ENCODE measurements at places on chromosomes 6 and 20. TPM values are rescaled to one million over a fixed set of nuclear protein-coding genes. Genes with fewer than 3 reads are reported as not detected.

Gene CTAGE9
- not detected for total RNA-seq

DNA sequence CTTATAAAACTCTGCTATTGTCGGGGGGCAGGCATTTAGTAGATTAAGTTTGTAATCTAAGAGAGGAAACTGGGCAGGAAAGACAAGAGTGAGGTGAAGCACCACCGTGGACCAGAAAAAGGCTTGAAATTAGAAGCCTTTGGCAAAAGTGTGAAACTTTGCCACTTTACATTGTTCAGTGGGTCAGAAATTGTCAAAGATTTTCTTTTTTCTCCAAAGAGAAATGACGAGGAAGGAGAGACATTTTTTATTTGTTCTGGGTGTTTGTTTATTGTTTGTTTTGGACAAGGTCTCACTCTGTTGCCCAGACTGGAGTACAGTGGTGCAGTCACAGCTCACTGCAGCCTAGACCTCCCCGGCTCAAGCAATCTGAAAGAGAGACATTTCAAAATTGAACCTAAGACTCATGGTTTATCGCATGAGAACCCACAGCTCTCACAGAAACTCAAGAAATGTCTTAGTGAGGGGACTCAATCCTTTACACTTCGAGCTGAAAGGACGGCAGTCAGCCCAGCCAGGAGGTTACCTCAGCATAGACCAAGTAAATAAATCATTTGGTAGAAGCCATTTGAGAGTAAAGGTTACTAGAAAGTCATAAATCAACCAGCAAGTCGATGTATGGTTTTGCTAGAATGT, 262.8 kb upstream of the TAB2 start:
- peaks cover 24% of the 10 kb centered on the region for H3K4me1 ChIP-seq
- no peaks in the 10 kb centered on the region for H3K27me3 ChIP-seq
- H3K27ac ChIP-seq, result no peak overlapping the region
- H3K36me3 ChIP-seq, result no peaks in the 10 kb centered on the region

DNA sequence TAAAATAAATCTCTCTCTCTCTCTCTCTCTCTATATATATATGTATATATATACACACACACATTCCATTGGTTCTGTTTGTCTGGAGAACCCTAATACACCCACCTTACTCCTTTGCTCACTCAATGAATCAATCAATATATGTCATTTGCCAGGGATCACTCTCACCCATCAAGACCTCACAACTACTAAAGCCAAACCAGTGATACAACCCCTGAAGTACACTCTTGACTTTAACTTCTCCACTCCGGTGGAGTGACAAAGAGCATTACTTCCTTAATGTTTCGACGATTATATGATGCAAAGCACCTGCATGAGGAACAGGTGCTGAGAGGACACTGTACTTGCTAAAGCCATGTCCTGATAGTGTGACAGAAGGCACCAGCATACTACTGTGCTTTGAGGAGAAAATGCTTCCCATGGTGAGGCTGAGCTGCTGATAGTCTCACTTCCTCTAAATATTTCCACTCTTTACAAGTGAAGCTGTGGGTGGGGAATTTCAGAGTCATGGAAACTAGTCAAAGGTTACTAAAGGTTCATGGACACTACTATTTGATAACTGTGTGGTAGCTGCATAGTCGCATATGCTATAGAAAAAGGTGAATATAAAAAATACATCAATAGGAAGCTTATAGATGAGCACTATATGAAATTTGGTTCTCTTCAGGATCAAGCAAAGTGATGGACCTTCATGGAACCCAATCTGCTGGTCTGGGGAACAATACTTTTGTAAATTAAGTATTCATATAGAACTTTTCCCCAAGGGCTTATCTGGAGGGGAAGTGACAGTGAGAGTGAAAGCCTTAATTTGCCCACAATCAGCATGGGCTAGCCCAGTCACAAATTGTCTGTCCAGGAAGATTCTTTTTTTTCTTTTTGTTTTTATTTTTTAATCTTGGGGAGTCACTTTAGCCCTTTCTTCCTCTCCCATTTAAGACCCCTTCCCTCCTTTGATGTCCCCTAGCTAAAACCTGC, 141.9 kb upstream of the NEDD9 start:
- H3K27ac ChIP-seq, result no peak overlapping the region
- H3K36me3 ChIP-seq, result no peaks in the 10 kb centered on the region
- no peaks in the 10 kb centered on the region for H3K27me3 ChIP-seq

- H3K4me3 ChIP-seq, result no peak overlapping the region
- no peaks in the 10 kb centered on the region for H3K4me1 ChIP-seq
These were observed 688.4 kb downstream of the HTR1B start for GRCh38 chr6:76774781-76775384.

DNA sequence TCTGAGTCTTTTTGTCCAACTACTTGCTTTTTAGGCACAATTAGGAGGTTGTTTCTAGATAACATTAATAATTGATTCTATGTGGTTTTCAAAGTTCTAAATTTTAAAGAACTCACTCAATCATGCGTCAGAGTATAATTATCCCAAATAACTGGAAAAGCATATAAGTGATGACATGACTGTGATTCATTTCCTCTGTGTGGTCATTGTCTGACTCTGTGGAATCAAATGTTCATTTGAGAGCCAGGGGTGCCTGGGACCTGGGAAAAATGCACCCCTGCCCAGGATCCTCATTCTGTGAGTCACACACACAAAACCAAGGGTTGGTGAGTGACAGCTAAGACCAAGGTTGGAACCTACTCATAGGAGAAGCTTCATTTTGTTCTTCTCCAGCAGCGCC, 127.1 kb upstream of the MLIP start:
- no peak overlapping the region for H3K4me3 ChIP-seq
- peak; percentile 13 for DNase-seq
- H3K27me3 ChIP-seq, result no peaks in the 10 kb centered on the region
- H3K4me1 ChIP-seq, result peaks cover 20% of the 10 kb centered on the region

GRCh38 chr20:15699431-15700146, 873.7 kb downstream of the KIF16B start:
- peak; percentile 34 for DNase-seq
- no peak overlapping the region for H3K4me3 ChIP-seq
- no peak overlapping the region for H3K27ac ChIP-seq
- no peaks in the 10 kb centered on the region for H3K4me1 ChIP-seq
- no peaks in the 10 kb centered on the region for H3K27me3 ChIP-seq
- H3K36me3 ChIP-seq, result no peaks in the 10 kb centered on the region

Gene TAAR8
- not detected for total RNA-seq

Gene ADGRG6
- 3.0 TPM for total RNA-seq

Gene KIF6
- 0.22 TPM for total RNA-seq

Gene HM13
- total RNA-seq, result 101 TPM

- no peak overlapping the region for H3K4me3 ChIP-seq
- no peaks in the 10 kb centered on the region for H3K36me3 ChIP-seq
- H3K27me3 ChIP-seq, result no peaks in the 10 kb centered on the region
- H3K27ac ChIP-seq, result no peak overlapping the region
These were observed 110.3 kb downstream of the TOX2 start for GRCh38 chr20:44024820-44025580.

DNA sequence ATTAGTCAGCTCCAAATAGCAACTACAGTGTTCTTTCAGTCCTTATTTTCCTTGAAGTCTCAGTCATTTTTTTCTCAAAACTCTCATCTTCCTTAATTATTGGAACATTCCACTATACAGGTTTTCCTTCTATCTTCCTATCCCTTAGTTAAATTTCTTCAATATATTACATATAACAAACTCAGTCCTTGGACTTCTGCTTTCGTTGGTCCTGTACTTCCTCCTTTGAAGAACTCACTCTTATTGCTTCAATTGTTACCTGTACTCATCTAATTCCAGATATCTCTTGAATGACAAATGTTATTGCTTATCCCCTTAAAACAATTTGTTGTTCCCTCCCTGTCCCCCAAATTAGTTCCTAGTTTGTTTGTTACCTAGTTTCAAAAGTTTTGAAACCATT, 67.7 kb upstream of the NOTCH4 start:
- H3K27ac ChIP-seq, result no peak overlapping the region
- H3K4me3 ChIP-seq, result no peak overlapping the region
- no peaks in the 10 kb centered on the region for H3K27me3 ChIP-seq
- no peaks in the 10 kb centered on the region for H3K4me1 ChIP-seq
- DNase-seq, result no peak

Gene PRSS35
- total RNA-seq, result not detected

DNA sequence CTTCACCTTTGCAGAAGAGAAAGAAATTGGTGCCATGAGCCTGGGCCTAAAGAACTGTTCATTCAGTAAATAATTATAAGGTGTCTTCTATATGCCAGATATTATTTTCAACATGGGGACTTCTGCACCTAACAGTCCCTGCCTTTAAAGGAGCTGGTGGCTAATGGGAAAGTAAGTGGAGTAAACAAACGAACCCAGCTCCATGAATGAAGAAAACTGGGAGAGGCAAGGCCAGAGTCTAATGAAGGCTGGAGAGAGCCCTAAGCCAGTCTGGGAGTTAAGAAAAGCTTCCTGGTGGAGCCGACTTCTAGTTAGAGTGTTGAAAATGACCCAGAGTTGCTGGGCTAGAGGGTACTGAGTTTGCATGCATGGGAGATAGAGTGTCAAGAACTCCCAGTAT, 24.2 kb upstream of the EFHC1 start:
- no peak overlapping the region for H3K4me3 ChIP-seq
- no peaks in the 10 kb centered on the region for H3K36me3 ChIP-seq
- H3K4me1 ChIP-seq, result no peaks in the 10 kb centered on the region

- H3K4me3 ChIP-seq, result no peak overlapping the region
- H3K36me3 ChIP-seq, result no peaks in the 10 kb centered on the region
These were observed 780.3 kb downstream of the PHF3 start for GRCh38 chr6:64415926-64416325.

- no peak overlapping the region for H3K27ac ChIP-seq
- H3K4me3 ChIP-seq, result no peak overlapping the region
- no peak for DNase-seq
These were observed 95.3 kb downstream of the TTLL2 start for GRCh38 chr6:167420177-167420576.

GRCh38 chr20:50099113-50099512, 13.8 kb downstream of the UBE2V1 start:
- no peak for DNase-seq
- H3K36me3 ChIP-seq, result peaks cover 70% of the 10 kb centered on the region
- no peak overlapping the region for H3K4me3 ChIP-seq
- no peak overlapping the region for H3K27ac ChIP-seq
- no peaks in the 10 kb centered on the region for H3K27me3 ChIP-seq
- no peaks in the 10 kb centered on the region for H3K4me1 ChIP-seq

GRCh38 chr6:153145591-153145990, 14.5 kb upstream of the RGS17 start:
- no peak for DNase-seq
- H3K4me1 ChIP-seq, result no peaks in the 10 kb centered on the region
- H3K27ac ChIP-seq, result no peak overlapping the region
- H3K36me3 ChIP-seq, result no peaks in the 10 kb centered on the region
- no peak overlapping the region for H3K4me3 ChIP-seq
- no peaks in the 10 kb centered on the region for H3K27me3 ChIP-seq

Gene CST3
- 67.6 TPM for total RNA-seq

Gene RHAG
- total RNA-seq, result not detected

Gene ATP6V1G2
- 0.91 TPM for total RNA-seq

DNA sequence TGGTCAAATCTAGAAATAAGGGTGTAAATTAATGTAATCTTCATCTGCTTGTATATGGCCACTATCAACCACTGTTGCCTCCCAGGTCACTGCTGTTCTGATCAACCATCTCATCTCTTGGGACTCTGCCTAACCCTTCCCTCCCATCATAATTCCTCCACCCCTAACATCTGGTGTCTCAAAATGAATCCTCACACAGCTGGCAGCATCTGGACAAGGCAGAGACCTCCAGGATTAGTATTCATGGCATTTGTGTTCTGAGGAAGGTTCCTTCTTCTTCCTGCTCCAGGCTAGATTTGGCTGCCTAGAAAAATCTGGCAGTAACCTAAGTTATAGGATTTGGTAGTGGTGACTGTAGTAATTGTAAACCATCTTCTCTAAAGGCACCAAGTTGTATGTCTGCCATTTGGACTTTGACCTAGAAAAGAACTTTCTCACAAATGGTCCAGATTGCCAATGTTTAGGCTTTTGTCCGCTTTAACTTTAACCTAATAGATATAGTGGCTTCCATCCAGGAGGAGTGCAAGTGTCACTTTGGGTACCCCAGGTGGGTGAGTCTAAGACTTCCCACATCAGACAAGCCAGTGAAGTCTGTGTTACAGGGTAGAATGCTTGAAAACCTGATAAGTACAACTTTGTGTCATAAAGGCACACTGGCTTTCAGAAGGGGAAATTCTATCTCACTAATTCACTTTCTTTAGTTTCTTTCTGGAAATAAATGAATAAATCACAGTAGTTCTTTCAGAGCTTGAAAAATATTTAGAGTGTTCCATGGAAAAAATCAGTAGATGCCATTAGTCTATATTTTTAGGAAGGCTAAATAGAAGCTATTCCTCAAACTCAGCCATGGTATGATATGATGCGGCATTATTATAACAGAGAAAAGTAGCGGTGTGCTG, 3.0 kb upstream of the PHACTR2 start:
- H3K4me3 ChIP-seq, result no peak overlapping the region
- no peak overlapping the region for H3K27ac ChIP-seq
- peaks cover 46% of the 10 kb centered on the region for H3K4me1 ChIP-seq
- no peaks in the 10 kb centered on the region for H3K36me3 ChIP-seq

Gene KIAA0408
- 2.9 TPM for total RNA-seq

GRCh38 chr20:50673466-50674137, 17.7 kb downstream of the RIPOR3 start:
- H3K36me3 ChIP-seq, result no peaks in the 10 kb centered on the region
- no peaks in the 10 kb centered on the region for H3K27me3 ChIP-seq
- peaks cover 19% of the 10 kb centered on the region for H3K4me1 ChIP-seq
- DNase-seq, result no peak

Gene SLC12A5
- total RNA-seq, result 3.8 TPM

Gene MAS1L
- total RNA-seq, result not detected

DNA sequence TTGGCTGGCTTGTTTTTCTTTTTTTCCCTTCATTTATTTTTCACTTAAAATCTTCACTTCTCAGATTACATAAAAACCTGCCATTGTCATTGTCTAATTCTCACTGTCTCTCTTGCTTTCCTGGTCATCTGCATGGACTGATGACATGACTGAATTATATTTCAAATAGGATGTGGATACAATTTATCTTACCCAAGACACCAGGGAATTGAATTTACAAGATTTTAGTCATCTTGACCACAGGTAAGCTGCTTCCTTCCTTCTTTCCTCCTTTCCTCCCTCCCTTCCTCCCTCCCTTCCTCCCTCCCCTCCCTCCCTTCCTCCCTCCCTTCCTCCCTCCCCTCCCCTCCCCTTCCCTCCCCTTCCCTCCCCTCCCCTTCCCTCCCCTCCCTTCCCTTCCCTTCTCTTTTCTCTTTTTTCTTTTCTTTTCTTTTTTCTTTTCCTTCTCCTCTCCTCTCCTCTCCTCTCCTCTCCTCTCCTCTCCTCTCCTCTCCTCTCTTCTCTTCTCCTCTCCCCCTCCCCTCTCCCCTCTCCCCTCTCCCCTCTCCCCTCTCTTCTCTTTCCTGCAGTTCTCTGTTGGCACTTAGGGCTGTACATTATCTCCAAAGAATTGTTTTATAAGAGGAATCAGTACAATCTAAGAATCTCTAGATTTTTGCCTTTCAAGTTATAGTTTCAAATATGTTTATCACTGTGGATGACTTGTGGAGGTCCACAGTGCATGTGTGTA, 171.5 kb downstream of the CARMIL1 start:
- no peak overlapping the region for H3K4me3 ChIP-seq
- no peak overlapping the region for H3K27ac ChIP-seq
- H3K4me1 ChIP-seq, result no peaks in the 10 kb centered on the region
- DNase-seq, result no peak
- H3K36me3 ChIP-seq, result no peaks in the 10 kb centered on the region
- H3K27me3 ChIP-seq, result no peaks in the 10 kb centered on the region

Data from SJCRH30 (cell line).